Glomerular endothelial cell (primary cell): ENCODE measurements at places on chromosomes 5 and 9.
A peak's percentile ranks its signal among the peaks of the same experiment; 100 is the strongest.

- DNase-seq, result no peak
Measured at GRCh38 chr5:116522356-116523136, 52.1 kb downstream of the SEMA6A start.

DNA sequence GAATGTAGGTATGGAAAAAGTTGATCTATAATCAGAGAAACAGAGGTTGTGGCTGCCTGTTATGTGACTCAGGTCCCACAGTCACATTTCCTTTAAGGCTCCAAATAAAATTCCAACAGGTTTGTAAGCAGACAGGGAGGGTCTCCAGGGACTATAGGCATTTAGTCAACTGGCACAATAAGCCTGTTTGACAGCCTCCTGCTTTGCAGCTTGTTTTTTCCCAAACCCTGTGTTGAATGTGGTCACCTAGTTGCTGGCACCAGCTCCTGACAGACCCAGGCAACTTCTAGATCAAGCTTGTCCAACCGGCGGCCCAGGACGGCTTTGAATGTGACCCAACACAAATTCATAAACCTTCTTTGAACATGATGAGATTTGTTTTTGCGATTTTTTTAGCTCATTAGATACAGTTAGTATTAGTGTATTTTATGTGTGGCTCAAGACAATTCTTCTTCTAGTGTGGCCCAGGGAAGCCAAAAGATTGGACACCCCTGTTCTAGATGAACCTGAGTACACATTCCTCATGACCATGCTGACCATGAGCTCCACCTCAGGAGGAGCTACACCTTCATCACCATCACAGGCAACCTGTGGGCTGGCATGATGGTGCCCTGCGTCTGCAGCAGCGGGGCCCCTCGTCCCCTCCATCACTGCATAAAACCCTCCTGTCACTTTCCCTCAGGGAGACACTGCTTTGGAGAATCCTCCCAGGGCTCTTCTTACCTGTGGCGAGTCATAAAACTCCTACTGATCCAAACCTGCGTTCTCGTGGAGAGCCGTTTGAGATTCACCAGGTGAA is 15.7 kb upstream of the GRHPR start:
- no peak for DNase-seq

GRCh38 chr9:93911136-93911745 is 43.9 kb downstream of the BARX1 start:
- DNase-seq, result no peak

GRCh38 chr9:127991017-127991756 is 10.4 kb upstream of the EEIG1 start:
- no peak for DNase-seq

- no peak for DNase-seq
Measured at GRCh38 chr9:124202447-124202971, 55.2 kb upstream of the NEK6 start.

DNA sequence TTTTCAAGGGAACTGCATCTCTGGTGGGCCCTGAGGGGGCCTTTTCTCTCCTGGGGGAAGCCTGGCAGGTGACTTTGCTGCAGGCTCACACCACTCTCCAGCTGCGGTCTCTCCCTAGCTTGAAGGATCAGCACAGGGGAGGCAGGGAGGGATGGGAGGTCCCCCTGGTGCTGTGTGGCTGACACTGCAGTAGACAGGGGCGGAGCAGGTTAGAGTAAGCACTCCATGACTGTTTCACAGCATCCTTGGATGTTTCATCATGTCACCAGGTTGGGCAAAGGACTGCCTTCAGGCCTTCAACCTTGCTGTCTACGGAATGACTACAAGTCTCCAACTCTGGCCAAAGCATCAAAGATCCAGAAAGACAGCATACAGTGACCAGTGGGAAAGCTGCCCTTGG is 470.7 kb downstream of the CDK5RAP2 start:
- no peak for DNase-seq

- DNase-seq, result no peak
Measured at GRCh38 chr5:3311433-3311832, 284.2 kb upstream of the IRX1 start.

DNA sequence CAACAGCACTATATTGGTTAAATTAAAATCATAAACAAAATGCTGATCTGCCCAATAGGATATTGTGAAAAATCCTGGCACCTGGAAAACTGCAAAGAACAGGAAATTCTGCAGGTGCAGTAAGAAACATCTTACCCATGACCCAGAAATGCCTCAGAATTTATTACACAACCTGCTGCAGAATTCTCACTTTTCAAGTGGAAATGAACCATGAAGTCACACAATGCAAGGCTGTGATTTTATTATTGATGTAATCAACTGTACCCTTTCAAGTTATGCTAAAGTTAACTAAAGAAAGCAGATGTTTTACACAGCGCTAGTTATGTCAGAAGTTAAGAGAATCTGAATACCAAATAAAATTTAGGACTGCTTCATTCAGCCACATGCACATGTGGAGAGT is 6.0 kb downstream of the STRBP start:
- no peak for DNase-seq

DNA sequence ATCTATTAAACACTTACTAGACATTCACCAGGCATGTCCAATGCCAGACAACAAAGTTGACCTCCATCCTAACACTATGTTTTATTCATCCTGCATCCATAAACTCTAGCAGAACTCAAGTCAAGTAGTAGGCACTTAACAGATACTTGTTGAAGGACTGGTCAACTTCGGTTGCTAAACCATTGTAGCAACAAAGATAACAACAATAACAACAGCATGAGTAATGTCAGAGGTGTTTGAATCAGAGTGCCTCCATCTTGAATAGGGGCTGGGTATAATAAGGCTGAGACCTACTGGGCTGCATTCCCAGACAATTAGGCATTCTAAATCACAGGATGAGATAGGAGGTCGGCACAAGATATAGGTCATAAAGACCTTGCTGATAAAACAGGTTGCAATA is 180.5 kb upstream of the ZNF462 start:
- DNase-seq, result no peak

GRCh38 chr9:17063535-17064135 is 71.2 kb upstream of the CNTLN start:
- DNase-seq, result peak; percentile 18

DNA sequence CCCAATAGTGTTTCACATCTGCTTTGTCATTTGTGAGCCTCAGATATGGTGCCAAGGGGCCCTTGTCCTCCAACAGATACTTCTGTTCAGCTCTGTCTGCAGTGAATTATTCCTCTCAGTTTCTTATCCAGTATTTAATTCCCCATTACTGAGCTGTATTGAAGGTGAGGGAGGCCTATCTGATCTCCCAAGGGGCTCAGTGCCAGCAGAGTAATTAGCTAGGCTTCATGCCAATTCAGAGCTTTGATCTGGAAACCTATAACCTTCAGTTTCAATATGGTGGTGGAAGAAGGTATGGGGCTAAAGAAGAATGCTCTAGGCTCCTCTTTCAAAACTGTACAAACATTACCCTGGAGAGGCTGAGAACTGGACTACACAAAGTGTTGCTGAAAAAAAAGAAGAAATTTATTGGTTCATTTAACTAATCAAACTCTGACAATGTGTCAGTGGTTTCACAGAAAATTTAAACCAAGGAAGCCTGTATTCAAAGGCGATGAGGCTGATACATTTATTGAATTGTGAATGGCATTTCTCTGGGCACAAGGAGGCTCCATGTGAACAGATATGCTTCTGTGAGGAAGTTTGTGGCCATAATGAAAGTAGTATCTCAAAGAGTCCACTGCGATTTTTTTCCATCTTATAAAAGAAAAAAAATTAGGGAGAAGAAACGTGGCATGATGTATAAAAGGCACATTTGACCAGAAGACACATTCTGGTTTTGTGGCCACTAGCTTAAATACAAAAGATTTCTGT is 397.8 kb downstream of the TLE4 start:
- DNase-seq, result no peak

- DNase-seq, result no peak
Measured at GRCh38 chr5:68071282-68071632, 144.3 kb upstream of the PIK3R1 start.

GRCh38 chr5:1135696-1136525 is 24.0 kb upstream of the SLC12A7 start:
- no peak for DNase-seq

- DNase-seq, result no peak
Measured at GRCh38 chr5:39599721-39600431, 175.1 kb upstream of the DAB2 start.

DNA sequence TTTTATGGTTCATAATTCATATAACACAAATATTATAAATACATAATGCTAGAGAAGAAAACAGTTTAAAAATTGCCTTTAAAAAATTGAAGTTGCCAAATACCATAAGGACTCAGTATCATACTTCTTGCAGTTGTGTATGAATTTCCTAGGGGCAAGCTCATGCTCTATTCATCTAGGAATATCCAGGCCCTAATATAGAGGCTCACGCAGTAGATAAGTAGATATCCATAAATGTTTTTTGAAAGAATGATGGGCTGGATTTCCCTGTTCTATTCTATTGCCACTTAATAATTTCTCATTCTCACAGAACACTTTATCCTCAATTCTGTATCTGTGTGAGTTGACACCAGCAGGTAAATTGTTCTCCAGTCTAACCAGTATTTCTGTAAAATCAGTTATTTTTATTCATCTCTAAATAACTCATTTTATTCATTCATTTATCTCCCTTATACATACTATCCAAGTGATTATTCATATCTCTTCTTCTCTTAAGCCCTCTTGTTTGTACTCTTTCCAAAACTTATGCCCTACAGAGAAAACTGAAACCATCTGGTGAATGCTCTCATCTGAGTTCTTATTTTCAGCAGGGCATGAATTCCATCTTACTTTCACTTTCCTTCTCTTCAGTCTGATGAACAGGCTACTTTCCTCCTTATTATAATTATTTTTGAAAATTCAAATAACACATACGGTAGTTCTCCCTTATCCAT is 97.1 kb downstream of the SLC44A1 start:
- no peak for DNase-seq

- no peak for DNase-seq
Measured at GRCh38 chr9:28120184-28120583, 546.9 kb upstream of the C9orf72 start.

GRCh38 chr5:33258553-33258952 is 182.2 kb upstream of the TARS1 start:
- DNase-seq, result no peak

DNA sequence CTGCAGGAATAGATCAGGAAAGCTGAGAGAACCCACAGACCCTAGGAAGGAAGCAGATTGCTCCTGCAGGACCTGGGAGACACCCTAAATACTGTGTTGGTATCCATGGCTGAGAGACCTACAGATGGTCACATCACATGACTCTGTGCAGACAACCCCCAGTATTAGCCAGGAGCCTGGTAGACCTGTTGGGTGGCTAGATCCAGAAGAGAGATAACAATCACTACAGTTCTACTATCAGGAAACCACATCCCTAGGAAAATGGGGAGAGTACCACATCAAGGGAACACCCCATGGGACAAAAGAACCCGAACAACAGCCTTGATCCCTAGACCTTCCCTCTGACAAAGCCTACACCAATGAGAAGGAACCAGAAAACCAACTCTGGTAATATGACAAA is 24.2 kb upstream of the MELK start:
- no peak for DNase-seq

DNA sequence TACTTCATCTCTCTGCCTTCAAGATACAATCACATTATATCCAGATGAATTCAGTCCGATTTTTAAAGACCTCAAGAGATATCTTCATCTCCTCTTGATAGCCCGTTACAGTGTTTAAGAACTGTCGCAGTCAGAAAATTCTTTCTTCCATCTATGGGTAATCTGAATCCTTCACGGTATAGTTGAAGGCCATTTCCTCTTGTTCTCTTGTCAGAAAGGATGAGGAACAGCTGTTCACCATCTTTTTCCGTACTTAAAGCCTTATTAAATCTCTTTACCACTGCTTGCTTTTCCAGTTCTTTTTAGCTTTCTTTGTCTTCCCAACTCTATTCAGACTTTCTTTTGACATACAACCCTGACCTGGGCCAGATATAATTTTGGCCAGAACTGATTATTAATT is 121.8 kb downstream of the XRCC4 start:
- no peak for DNase-seq

- no peak for DNase-seq
Measured at GRCh38 chr5:135975122-135975521, 20.3 kb upstream of the LECT2 start.

GRCh38 chr5:167570431-167570830 is 721.0 kb upstream of the WWC1 start:
- no peak for DNase-seq

GRCh38 chr9:79279356-79279755 is 292.4 kb upstream of the TLE4 start:
- no peak for DNase-seq

DNA sequence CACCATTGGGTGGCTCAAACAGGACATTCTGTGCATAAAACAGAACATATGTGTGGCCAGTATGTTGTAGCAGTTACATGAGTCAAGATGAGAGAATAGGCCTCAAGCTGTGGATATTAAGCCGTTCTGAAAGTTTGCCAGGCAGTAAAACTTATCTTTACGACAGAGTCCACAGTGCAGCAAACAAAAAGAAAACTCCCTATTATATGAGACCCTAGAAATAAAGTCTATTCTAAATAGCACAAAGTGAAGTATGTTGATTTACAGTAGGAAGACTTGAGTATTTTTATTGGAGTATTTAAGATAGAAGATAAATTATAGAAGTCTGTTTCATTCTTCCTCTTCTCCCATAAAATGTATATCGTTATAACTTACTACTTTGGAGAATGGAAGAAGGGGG is 271.5 kb downstream of the ADGRV1 start:
- no peak for DNase-seq

DNA sequence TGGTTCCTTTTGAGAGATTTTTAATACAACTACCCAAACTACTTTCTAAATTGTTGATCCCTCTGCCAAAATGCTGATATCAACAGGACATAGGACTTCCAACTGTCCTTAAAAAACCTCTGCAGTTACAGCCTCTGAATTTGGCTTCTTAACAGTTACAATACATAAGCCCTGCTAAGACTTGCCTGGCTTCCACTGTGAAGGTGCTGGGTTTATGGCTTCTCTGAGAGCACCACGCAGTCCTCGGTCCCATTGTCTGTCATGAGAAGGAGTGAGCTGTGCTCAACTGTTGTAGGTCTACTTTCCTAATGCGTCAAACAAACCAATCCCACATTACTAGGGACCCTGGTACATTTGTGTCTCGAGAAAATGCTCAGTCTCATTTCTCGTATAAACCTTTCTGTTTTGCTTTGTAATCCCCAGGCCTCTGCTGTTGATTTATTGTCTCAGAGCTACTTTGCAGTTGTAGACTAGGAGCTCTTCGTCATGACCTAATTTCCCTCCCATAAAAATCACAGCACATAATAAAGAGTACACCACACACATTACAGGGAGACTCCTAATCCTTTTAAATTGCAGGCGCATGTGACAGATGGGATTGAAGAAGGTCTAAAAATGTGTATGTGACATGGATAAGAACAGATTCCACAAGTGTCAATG is 274.9 kb downstream of the NR3C1 start:
- no peak for DNase-seq
